ENCODE measurements at places on chromosomes 1 and 21. TPM values are rescaled to one million over a fixed set of nuclear protein-coding genes. Genes with fewer than 3 reads are reported as not detected.

DNA sequence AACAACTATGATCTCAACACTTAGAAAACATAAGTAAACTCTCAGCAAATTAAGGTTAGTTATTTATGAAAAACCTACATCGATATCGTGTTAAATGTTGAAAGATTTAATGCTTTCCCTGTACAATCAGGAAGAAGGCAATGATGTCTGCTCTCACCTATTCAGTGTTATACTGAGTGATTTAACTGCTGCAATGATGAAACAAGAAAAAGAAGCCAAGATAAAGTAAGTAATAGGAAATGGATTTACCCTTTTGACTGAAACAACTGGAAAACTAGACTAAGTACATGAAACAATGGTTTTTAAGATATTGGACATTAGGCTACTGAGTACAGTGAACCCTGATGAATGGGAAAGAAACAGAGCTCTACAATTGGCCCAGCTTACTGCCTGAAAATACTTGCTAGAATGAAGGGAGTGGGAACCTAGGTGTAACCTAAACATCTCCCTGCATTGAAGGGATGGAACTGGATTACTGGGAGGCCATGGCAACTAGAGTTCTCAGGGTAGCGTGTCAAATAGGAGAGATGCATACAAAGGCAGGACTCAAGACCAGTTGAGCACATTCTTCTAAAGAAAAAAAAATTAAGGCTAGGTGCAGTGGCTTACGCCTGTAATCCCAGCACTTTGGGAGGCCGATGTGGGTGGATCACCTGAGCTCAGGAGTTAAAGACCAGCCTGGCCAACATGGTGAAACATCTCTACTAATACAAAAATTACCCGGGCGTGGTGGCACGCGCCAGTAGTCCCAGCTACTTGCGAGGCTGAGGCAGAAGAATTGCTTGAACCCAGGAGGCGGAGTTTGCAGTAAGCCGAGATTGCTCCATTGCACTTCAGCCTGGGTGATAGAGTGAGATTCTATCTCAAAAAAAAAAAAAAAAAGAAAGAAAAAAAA is 37.3 kb downstream of the SNRPE start:
- DNase-seq, result no peak

DNA sequence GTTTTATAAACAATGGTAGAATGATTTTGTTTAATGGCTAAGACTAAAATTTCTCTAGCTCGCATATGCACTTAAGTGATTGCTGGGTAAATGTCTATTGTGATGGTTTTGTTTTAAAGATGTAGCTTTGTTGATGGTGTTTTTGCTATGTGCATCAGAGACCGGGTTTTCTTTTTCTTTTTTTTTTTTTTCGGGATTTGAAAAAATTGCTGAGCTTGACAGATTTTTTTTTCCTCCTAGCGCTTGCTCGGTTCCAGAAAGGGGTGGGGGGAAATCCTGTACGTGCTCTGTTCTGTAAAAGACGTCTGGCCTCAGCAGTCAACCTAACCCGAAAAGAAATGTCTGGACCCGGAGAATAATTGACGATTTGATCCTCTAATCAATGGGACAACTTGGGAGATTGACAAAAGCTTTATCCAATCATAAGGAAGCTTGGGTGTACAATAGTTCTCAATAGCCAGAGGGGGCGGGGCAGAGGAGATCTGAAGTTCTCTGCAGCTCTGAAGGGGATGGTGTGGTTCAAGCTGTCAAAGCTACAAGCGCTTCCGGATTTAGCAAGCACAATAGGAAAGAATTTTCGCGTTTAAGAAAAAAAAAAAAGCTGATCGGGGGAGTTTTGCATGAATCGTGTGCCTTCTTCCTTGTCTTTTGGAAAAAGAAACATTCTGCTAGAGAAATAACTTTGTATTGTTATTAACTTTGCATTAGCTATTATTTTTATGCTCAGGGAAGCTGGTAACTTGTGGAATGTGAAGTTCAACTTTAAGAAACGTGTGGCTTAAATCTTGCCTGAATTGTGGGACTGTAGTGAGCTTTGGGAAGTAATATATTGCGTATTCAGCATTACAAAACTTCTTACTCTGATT is 4.5 kb upstream of the NFIA start:
- DNase-seq, result peak; percentile 64

- DNase-seq, result no peak
These were observed 421.2 kb upstream of the ZRANB2 start for GRCh38 chr1:71502006-71502405.

The KIAA1614 gene
- 5.6 TPM for total RNA-seq

GRCh38 chr21:25934771-25935224 is 200.0 kb downstream of the GABPA start:
- DNase-seq, result no peak

- no peak for DNase-seq
These were observed 41.2 kb downstream of the GNG12 start for GRCh38 chr1:67792103-67792502.

DNA sequence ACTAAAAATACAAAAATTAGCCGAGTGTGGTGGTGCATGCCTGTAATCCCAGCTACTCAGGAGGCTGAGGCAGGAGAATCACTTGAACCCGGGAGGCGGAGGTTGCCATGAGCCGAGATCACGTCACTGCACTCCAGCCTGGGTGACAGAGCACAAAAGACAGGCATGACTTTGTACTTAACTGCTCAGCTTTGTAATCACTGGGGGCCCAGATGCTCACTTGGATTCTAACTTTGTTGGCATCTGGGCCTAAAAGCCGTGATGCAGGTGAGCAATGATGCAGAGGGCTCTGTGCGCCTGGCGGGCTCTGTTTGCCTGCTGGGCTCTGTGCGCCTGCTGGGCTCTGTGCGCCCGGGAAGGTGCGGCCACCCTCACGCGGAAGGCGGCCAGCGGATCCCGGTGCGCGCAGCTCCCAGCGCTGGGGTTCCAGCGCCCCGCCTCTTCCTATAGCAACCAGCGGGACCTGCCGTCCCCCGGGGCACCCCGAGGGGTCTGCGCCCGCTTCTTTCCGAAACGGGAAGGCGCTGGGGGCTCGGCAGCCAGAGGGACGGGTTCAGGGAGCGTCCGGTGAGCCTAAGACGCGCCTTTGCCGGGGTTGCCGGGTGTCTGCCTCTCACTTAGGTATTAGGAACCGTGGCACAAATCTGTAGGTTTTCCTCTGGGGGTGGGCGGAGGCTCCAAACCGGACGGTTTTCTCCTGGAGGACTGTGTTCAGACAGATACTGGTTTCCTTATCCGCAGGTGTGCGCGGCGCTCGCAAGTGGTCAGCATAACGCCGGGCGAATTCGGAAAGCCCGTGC is 31.7 kb downstream of the PRMT2 start:
- no peak for DNase-seq

The TMOD4 gene
- total RNA-seq, result not detected

The FAM72C gene
- total RNA-seq, result 0.16 TPM

DNA sequence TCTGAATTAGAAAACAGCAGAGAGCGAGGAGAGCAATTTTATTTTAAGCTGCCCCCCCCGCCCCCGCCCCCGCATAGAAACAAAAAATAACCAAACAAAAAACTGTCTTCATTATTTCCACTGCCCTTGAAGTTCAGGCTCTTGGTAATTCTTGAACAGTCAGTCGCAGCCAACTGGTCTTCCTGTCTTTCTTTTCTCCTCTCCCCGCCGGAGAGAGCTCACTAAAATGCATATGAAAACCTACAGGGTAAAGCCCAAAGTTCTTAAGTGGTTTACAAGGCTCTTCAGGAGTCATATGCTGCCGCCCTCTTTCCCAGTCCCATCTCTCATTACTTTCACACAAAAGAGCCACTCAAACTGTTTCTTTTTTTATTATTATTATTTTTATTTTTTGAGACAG is 1.1 kb upstream of the ANKRD35 start:
- no peak for DNase-seq

The NHLH1 gene
- 0.62 TPM for total RNA-seq

The NBL1 gene
- total RNA-seq, result 29.2 TPM

GRCh38 chr21:35478161-35479064 is 429.3 kb upstream of the RUNX1 start:
- no peak for DNase-seq

The CLCA1 gene
- total RNA-seq, result 0.16 TPM

GRCh38 chr1:24392982-24393650 is 20.5 kb downstream of the STPG1 start:
- no peak for DNase-seq

DNA sequence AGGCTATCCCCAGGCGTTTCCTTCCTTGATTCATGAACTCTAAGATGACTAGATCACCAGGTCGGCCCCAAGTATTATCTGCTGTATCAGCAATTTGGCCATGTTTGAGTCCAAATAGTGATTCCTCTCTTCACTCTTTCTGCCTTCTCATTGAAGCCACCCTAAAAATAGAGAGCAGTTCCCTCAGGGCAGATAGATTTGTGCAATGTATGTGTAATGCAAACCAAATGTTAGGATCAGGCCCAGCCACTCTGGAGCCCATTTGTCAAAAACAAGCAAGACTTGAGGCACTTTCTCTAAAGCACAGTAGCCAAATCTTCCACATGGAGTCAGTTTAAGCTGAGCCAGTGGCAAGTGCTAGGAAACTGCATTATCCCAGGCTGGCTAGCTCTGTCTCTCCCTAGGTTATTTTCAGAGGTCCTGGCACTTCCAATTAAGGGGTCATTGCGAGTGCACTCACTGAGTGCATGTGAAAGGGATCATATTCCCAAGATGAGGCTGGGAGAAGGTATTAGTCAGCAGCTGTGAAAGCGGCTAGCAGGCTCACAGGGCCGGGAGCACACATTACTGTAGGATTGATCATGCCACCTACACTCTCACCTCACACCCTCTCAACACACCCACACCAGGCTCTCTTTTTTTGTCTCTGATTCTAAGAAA is 97.9 kb upstream of the RAB3GAP2 start:
- DNase-seq, result peak; percentile 4

The CELA2A gene
- not detected for total RNA-seq

DNA sequence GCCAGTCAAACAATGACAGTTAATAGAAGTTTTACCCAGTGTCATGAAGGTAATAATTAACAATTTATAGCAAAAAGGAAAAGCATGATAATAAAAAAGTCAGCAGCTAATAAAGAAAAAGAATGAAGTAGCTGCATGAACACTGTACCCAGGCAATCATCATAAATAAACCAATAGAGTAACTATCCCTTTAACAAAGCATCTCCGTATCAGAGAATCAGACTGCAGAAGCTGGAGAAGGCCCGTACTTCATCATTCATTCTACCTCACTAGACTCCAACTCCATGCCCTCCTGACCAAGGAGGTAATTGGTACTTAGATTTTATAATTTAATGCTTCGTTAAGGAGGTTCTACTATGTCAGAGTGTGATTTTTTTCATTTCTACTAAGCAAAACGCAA is 140.5 kb downstream of the NEGR1 start:
- no peak for DNase-seq

DNA sequence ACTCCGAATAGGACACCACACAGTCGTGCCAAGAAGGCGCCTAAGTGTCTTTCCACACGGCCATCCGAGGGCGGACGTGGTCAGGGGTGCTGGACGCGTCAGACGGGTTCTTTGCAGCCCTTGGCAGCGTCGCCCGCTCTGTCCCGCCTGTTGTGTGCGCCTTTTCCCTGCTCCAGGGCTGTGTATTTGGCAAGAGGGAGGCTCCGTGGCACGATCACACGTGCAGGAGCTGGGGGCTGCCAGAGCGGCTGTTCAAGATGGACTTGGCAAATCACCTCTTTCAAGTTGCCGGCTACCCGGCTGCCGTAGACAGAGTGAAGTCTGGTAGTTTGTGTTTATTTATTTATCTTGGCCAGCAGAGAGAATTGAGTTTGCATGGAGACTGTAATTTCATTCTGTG is 31.9 kb downstream of the PRKCZ start:
- DNase-seq, result no peak

All from occipital lobe (tissue), 3 donors.